ENCODE measurements at places on chromosomes 6 and 20.
A peak's percentile ranks its signal among the peaks of the same experiment; 100 is the strongest.

GRCh38 chr6:53862662-53863462 is 68.1 kb downstream of the LRRC1 start:
- no peaks in the 10 kb centered on the region for H3K36me3 ChIP-seq
- DNase-seq: no peak
- no peak overlapping the region for H3K4me3 ChIP-seq

DNA sequence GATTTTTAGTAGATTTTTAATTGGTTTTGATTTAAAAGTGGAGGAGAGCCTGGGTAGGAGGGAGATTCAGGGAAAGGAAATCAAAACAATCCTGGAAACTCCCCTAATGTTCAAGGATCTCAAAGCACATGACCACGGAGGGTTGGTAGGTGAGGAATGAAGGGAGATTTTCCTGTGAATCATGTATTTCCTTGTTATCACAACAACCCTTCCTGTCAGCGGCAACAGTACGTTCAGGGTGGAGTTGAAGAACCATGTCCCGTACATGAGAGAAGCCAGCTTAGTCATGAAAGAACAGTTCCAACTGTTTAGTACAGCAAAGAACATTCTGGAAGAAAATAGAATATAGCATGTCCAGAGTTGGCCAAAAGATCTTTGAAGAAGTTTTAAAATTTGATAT is 79.4 kb upstream of the SCAF8 start:
- peak overlapping the region; percentile 43 for H3K27ac ChIP-seq
- peaks cover 14% of the 10 kb centered on the region for H3K4me1 ChIP-seq
- no peaks in the 10 kb centered on the region for H3K27me3 ChIP-seq
- DNase-seq: peak; percentile 52

GRCh38 chr20:46195264-46196036 is 77.3 kb downstream of the CD40 start:
- H3K4me3 ChIP-seq: no peak overlapping the region
- no peaks in the 10 kb centered on the region for H3K36me3 ChIP-seq
- no peak for DNase-seq
- H3K27me3 ChIP-seq: no peaks in the 10 kb centered on the region
- no peaks in the 10 kb centered on the region for H3K4me1 ChIP-seq

- no peak overlapping the region for H3K4me3 ChIP-seq
- peak overlapping the region; percentile 66 for H3K27ac ChIP-seq
- H3K27me3 ChIP-seq: no peaks in the 10 kb centered on the region
- no peaks in the 10 kb centered on the region for H3K36me3 ChIP-seq
- H3K4me1 ChIP-seq: peaks cover 27% of the 10 kb centered on the region
These were observed 49.0 kb downstream of the PPARD start for GRCh38 chr6:35391240-35391968.
